ENCODE measurements at places on chromosomes 6 and 20.

GRCh38 chr6:108748959-108749358 lies 99.3 kb upstream of the ARMC2 start:
- no peak for DNase-seq

- no peak for DNase-seq
Observed at GRCh38 chr6:114564302-114564933, 221.6 kb upstream of the HS3ST5 start.

DNA sequence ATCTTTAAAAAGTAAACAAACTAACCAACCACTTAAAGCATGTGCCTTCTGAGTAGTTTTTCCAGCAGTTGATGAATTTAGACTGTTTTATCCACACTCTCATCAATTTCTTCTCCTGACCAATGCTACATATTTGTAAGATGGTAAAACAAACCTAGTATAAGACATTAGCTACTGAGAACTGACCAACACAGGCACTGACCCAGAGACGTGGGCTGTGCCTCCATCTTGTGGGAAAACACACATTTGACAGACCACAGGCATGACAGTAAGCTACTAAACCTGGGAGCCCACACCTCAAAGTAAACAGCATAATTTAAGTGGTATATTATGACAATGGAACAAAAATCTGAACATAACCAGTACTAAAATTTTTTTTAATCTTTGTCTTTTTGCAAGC lies 121.4 kb upstream of the NRSN1 start:
- DNase-seq = no peak

DNA sequence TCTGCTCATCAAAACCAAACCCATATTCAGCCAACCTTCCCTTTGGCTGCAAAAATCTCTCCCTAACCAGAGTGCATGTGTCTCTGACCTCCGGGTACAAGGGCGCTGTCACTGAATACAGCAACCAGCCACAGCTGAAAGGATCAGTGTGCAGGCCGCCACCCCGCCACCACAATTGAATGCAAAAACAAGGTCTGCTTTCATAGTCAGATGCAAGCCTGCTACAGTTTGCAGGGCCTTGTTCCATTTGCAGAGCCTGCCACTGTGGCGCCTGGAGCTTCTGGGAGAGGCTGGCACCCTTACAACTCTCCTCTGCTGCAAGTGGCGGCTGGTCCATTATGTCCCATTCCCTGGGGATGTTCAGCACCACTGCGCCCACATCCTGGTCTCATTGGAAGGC lies 23.5 kb downstream of the MDGA1 start:
- DNase-seq = no peak

- no peak for DNase-seq
Observed at GRCh38 chr6:3520281-3521230, 63.7 kb upstream of the SLC22A23 start.

- no peak for DNase-seq
Observed at GRCh38 chr20:32885185-32885584, 26.5 kb downstream of the EFCAB8 start.

DNA sequence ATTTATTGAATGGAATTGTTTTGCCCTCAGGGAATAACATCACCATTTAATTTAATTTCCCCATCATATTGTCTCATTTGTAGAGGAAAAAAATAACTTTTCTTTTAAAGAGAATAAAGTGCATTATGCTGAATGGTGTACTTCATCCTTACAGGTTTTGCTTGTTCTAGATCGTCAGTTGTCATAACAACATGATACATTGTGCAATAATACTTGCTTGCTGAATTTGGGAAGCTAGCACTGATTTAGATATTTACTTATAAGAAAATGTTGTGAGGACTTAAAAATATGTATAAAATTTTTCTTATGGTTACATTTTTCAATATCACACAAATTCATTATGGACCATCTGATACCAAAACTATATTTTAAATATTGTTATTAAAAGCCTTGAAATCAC lies 509.0 kb upstream of the POU3F2 start:
- no peak for DNase-seq

- no peak for DNase-seq
Observed at GRCh38 chr20:258963-259362, 1.4 kb downstream of the DEFB132 start.

GRCh38 chr20:62832951-62833391 lies 16.1 kb downstream of the COL9A3 start:
- no peak for DNase-seq

DNA sequence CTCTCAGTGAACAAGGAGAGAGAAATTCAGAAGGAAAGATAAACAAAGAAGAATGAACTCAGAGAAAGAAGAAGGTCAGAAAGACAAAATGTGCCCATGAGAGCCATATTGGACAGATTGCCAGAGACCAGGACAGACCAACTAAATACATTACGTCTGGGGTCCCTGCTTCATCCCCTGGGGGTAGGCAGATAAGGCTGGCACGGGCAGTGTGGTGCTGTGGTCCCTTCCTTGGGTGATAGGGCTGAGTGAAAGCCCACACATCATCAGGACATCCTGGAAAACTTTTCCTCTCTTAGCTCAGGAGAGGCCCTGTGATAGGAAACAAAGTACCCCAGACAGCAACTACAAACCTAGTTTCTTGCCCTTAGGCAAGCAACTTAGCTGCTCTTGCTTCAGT lies 13.2 kb upstream of the ARMC12 start:
- no peak for DNase-seq

GRCh38 chr20:63873477-63873971 lies 8.5 kb downstream of the TPD52L2 start:
- DNase-seq = peak; percentile 77

DNA sequence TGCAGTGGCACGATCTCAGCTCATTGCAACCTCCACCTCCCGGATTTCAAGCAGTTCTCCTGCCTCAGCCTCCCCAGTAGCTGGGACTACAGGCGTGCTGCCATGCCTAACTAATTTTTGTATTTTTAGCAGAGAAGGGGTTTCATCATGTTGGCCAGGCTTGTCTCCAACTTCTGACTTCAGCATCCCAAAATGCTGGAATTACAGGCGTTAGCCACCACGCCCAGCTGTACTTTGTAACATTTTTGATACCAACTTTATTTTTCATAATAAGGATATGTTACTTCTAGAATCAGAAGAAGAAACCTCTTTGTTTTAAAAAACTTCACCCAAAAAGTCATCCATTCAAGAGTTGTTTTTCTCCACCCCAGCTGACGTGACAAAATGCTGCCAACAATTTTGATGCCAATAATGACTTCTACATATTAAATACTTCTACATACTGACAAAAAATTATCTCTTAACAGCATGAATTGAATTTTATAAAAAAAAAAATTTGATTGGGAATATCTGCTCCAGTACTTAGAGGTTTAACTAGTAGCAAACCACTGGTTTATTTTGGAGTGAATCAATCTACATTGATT lies 22.5 kb upstream of the PRIM2 start:
- no peak for DNase-seq

- DNase-seq = no peak
Observed at GRCh38 chr6:110874880-110875547, 429 bp downstream of the AMD1 start.

GRCh38 chr6:25627001-25627400 lies 25.0 kb upstream of the SCGN start:
- no peak for DNase-seq

DNA sequence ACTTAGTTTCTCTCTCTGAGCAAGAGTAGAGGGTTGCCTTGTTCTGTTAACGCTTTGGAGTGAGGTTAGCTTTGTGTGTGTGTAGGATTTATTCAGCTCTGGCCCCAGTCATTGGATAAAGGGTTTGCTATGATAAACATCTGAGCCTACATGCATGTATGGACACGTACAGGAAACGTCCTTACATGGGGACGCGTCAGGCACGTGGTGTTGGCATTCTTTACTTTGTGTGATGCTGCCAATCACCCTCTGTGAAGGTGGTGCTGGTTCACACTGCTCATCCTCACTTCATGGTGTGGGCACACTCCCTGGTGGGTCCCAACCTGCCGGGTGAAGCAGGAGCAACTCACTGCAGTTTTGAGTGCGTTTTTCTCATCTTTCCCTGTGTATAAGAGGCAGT lies 53.4 kb upstream of the CD93 start:
- no peak for DNase-seq

GRCh38 chr6:43496370-43497128 lies 13.6 kb downstream of the LRRC73 start:
- no peak for DNase-seq

DNA sequence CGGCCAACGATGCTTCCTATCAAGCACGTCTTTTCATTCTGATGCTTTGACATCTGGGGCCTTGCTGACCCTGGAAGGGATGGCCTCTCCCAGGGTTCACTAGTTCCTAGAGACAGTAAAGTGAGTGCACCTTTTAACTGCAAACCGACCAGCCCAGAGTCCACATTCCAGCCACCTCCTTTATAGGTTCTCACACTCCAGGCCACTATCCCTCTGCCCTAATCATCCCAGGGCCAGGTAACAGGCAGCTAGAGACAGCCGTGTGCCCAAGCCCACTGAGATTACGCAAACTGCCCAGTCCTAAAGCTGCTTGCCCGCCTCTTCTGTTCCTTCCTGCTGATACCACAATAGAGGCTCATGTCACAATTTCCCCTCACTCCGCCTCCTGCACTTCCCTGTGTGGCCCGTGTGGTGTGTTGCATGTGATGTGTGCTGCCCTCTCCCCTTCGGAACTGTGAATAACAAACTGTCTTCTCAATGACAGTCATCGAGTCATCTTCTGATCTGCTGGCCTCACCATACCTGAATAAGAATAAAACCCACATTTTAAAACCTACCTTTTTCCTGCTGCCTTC lies 123.7 kb upstream of the EXOC2 start:
- DNase-seq = no peak

Data from Panc1 (cell line).